ENCODE measurements at places on chromosomes 1 and 21.

DNA sequence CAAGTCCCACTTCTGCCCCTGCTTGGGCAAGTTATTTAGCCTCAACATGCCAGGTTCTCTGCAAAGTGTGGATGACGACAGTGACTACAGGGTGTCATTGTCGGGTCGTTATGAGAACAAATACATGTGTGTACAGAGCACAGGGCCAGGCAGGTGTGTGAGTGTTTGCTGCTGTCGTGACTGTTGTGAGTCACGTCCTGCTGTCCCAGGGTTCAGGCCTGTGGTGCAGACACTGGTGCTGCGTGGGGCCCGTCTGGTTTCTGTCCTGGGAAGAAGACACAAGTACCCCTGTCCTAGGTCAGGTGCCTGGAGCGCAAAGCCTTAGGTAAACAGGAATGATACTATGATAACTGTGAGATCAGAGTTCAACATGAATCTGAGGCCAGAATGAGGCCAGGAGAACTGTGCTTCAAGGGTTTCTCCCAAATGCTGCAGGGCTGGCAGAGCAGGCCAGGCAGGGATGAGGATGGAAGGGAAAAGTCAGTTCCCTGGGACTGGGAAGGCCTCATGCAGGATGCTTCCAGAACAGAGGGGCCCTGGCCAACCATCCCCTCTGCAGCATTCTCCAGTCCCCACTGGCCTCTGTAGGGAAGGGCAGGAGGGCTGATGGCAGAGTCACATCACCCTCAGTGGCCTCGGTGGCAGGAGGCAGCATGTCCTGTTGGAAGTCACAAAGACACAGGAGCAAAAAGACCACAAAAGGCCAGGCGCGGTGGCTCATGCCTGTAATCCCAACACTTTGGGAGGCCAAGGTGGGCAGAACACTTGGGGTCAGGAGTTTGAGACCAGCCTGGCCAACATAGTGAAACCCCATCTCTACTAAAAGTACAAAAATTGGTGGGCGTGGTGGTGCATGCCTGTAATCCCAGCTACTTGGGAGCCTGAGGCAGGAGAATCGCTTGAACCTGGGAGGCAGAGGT lies 15.7 kb downstream of the GPR157 start:
- no peak for DNase-seq

GRCh38 chr1:86552376-86552775 lies 5.5 kb downstream of the CLCA4 start:
- DNase-seq = no peak

DNA sequence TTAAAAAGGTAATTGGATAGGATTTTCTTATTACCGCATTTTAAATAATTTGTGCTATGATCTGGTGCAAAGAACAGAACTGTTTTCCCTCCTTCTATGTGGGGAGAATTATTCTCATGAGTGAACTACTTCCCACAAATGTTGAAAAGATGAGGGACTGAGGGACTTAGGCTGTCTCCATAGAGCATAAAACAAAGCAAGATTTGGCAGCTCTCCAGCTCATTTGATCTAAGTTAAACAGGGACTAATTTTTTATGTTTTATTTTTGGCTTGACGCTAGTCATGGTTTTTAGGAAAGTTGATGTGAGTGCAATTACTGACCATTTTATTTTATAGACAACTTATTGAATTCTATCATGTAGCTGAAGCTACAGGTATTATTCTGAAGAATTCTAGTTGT lies 362.3 kb downstream of the HLX start:
- no peak for DNase-seq

DNA sequence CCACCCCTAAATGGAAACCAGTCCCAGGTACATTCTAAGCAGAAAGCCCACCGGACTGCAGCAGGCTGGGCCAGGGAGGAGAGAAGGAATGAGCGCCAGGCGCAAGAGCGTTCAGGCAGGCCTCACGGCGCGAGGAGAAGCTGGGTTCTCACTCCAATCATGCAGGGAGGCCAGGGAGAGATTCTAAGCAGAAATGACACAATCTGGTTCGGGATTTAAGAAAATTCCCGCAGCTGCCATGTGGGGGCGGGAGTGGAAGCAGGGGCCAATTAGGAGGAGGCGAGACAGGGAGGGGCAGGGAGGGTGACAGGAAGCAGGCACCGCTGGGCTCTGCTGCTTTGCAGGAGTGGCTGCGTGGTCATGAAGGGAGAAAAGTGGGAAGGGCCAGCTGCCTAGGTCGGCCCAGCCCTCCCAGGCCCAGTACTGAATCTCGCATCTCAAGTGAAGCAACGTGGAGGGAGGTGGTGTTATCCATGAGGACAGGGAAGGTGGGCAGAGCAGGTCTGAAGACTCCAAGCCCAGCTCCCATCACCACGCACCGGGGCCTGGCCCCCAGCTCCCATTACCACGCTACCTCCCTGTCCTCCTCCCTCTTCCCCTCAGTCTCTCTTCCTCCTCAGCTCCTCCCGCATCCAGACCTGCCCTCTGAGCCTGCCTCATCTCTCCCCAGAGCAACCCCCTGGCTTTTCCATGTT lies 11.8 kb downstream of the NPHP4 start:
- no peak for DNase-seq

- no peak for DNase-seq
These were observed 356.2 kb downstream of the AJAP1 start for GRCh38 chr1:5010656-5011055.

- DNase-seq = no peak
These were observed 36.3 kb upstream of the S1PR1 start for GRCh38 chr1:101200513-101200912.

- no peak for DNase-seq
These were observed 115.6 kb upstream of the KIF26B start for GRCh38 chr1:245039196-245039595.

DNA sequence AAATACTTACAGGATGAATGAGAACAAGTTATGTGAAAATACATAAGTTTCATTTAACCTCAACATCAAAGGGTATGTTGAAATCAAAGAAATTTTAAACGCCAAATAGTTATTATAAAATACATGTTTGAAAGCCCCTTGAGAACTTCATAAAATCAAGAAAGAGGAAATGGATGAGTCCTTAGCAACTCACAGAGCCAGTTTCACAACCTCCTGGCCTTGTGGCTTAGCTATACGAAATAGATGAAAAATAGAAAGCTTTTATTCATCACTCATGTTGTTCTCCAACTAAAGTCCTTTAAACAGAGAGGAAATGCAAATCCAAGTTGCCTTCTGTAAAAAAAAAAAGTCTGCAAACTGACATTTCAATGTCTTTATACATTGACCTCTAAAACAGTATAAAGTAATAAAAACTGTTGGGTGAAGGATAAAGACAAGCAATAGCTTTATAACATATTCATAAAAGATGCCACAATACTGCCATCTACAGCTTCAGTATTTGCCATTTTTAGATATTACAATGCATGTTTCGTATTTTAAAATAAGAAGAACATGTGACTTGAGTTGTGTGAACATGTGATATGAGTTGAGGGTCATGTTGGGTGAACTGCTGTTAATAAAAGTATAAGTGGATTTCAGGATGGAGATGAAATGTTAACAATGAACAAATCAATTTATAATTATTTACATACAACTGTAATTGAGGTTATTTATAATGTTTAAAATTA lies 847.8 kb downstream of the MRPL39 start:
- no peak for DNase-seq

GRCh38 chr1:36096500-36097432 lies 8.1 kb downstream of the ADPRS start:
- DNase-seq = no peak

- no peak for DNase-seq
These were observed 355.4 kb downstream of the PLPP3 start for GRCh38 chr1:56223968-56224367.

DNA sequence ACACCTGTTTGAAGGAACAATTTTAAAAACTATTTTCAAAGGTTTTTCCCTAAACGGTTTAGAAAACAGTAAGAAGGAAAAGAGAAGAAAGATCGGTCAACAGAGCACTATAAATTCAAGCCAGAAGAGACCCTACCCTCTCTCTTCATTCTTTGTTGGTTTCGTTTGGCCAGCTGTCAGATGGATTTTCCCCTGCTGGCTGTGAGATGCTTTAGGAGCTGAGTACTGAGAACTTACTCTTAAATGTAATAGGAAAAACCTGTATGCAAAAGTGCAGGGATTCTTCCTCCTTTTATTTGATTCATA lies 1.3 kb upstream of the TXNIP start:
- DNase-seq = no peak

DNA sequence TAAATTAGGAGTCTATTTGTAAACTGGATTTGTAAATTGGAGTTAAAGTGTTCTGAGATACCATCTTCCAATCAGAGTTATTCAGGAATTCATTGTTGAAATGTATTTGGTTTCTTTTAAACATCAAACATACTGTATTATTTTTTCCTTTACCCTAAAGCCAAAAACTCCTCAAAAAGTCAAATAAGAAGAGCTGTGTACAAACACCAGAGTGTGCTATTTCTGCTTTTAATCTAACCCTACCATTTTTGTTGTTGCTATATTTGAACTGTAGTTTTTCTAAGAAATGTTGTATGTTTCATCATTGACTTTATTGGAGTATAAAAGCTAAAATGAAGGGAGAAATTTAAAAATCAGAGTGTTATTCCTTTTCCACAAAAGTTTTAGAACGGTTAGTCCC lies 35.8 kb downstream of the SLC30A7 start:
- no peak for DNase-seq

- no peak for DNase-seq
These were observed 235.3 kb upstream of the KCNK2 start for GRCh38 chr1:214847071-214847810.

DNA sequence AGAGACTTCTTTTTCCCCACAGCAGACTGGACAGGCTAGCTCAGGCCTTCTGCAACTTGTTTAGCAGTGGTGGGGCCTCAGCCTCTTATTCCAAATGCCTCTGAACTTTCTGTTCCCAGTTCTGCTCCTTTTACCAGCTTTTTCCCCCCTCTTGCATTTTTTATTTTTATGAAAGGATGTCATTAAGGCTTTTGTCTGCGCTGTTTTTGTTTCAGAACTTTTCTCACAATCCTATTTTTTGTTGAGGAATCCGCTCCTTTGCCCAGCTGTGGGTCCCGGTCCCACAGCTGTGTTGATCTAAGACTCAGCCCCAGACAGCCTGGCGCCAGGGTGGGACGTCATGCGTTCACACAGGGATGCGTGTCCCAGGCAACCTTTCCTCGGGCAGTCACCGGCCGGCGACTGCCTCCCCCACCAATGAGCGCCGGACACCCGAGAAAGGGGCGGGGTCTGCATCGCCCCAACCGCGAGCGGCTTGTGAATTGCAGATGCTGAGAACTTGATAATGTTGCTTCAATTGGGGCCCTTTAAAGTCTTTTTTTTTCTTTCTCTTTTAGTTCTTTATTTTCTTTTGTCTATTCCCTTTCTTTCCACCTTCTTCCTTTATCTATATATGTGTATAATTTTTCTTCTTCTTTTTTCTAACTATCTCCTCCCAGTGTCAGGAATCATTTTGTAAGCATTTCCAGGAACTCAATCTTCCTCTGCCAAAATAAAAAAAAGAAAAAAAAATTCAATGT lies 3.0 kb upstream of the ID3 start:
- peak; percentile 95 for DNase-seq

DNA sequence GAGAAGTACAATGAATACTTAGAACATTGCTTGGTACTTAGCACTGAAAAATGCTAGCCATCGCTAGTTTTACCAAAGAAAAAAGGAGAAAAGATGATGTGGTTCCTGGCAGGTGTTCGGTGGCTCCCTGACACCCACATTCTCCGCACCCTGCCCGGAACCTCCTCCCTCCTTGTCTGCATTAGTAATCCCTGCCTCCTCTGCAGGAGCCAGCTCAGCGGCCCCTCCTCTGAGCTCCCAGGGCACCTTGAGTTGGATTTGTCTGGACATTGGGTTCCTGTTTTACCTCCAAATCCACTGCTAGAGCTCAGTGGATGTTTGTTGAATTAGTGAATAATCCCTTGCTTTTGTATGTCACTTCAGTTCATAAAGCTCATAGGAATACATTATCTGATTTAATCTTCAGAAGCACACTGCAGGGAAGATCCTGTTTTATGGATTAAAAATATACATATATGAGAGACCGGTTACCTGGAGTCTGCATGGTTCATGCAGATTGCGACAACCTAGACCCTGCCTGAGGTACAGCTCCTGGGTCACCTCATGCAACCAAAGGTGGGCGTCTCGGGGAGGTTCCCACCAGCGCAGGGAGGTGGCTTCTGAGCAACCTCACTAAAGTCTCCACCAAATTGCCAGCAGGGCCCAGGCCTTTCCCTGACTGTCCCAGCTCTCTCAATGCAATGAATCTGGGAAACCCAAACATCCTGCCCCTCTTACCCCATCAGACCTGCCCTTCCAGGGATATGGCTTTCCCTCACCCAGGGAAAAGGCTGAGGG lies 24.2 kb downstream of the PCAT6 start:
- no peak for DNase-seq

- DNase-seq = no peak
These were observed 438.9 kb upstream of the ZP4 start for GRCh38 chr1:238329671-238330070.

- peak; percentile 62 for DNase-seq
These were observed 182.3 kb downstream of the FCRL5 start for GRCh38 chr1:157369808-157370521.

GRCh38 chr1:58584082-58584895 lies 7.2 kb upstream of the TACSTD2 start:
- DNase-seq = peak; percentile 80

- DNase-seq = peak; percentile 4
These were observed 50.2 kb upstream of the TBX15 start for GRCh38 chr1:119038363-119038762.

DNA sequence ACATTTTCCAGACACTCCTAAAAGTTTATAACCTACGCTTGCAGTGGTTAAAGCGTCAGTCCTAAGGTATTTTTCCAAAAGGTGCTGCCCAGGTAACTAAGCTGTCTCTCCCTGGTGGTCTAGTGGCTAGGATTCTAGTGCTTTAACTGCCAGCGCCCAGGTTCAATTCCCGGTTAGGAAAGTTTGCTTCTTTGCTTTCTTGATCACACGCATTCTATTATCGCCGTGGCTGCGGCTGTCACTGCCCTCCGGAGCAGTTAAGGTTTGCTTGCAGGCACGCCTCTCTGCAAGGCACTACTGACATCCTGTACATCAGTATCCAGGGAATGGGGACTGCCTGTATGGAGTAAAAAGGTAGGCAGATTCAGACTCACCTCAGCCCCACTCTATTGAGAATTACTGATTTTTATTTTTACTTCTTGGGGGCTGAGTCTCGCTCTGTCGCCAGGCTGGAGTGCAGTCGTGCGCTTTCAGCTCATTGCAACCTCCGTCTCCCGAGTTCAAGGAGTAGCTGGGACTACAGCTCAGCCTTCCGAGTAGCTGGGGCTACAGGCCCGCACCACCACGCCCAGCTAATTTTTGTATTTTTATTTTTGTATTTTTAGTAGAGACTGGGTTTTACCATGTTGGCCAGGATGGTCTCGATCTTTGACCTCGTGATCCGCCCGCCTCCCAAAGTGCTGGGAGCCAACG lies 53.2 kb upstream of the CFAP126 start:
- DNase-seq = no peak

DNA sequence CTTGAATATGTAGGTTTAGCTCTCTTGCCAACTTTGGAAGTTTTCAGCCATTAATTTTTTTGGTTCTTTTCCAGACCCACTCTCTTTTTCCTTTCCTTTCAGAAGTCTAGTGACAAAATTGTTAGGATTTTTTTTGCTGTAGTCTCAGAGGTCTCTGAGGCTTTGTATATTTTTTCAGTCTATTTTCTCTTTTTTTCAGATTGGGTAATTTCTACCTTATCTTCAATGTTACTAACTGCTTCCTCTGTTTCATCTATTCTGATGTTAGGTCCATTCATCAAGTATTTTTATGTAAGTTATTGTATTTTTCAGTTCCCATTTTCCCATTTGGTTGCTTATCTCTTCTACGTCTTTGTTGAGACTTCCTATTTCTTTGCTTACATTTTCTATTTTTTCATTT lies 15.7 kb downstream of the RGS2 start:
- no peak for DNase-seq

Data from GM12865 (cell line).